ENCODE measurements at places on chromosomes 12 and 14.

GRCh38 chr12:42673535-42673934 lies 84.0 kb upstream of the PRICKLE1 start:
- DNase-seq = no peak

- DNase-seq = no peak
Measured at GRCh38 chr14:59869381-59870255, 958 bp downstream of the RTN1 start.

DNA sequence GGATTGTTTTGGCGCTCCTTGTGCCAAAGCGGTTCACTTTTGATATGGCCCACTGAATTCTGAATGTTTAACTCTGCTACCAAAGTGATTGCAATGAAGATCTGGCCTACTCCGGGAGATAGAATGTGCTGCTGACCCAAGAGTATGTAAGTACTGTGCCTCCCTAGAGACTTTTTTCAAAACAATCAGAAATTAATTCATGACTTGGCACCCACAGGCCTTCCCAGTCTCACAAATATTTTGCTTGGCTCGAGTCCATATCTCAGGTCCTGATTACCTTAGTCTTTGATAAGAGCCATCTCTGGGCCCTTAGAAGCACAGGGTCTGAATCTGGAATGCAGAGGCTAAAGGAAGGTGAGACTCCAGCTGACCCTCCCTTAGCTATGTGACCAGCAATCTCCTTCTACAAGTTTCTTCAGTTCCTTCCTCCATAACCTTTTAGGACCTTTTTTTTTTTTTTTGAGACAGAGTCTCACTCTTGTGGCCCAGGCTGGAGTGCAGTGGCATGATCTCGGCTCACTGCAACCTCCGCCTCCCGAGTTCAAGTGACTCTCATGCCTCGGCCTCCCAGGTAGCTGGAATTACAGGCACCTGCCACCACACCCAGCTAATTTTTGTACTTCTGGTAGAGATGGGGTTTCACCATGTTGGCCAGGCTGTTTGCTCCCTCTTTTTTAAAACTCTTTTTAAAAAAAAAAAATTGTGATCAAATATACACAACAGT lies 49.5 kb upstream of the METAP2 start:
- no peak for DNase-seq

DNA sequence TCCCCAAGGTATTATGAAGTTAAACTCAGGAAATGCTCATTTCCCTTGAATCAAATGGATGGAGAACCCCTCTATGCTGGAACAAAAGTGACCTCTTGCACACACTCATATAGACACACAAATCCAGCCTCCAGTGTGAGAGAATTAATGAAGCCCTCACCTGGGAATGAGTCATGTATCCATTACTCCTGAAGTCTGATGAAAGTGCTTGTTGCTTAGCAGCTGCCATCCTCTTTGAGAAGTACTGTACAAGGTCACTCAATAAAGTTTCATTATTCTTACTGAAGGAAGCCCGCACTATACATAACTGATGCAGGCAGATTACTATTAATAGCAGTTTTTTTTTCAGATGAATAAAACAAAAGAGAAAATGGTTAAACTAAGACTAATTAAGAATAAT lies 102.3 kb downstream of the RERG start:
- DNase-seq = no peak

GRCh38 chr12:16163901-16164300 lies 113.6 kb downstream of the SLC15A5 start:
- no peak for DNase-seq

DNA sequence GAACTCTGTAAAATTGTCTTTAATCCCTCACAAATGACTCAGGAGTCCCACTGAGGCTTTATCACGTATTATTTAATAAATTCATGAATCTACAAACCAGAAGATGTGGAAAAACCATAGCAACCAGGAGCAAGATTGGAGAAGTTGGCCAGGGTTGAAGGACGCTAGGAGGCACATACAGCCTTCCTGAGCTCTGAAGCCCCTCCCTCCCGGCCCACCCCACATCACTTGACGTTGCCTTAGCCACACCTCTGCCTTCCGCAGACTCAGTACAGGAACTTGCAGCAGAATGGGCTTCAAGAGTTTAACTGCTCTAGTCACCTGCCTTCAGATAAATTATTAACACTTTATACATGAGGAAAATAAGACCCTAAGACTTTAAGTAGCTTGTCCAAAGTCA lies 33.9 kb downstream of the SLC35F4 start:
- no peak for DNase-seq
